T-helper 17 cell (primary cell): ENCODE measurements at places on chromosomes 11 and 22. TPM values are rescaled to one million over a fixed set of nuclear protein-coding genes. Genes with fewer than 3 reads are reported as not detected.

NPTXR gene
- 2.6 TPM for total RNA-seq

- no peak overlapping the region for H3K4me3 ChIP-seq
- H3K36me3 ChIP-seq = no peaks in the 10 kb centered on the region
- no peak overlapping the region for H3K27ac ChIP-seq
- H3K4me1 ChIP-seq = peaks cover 10% of the 10 kb centered on the region
- no peaks in the 10 kb centered on the region for H3K27me3 ChIP-seq
- no peak for DNase-seq
Measured at GRCh38 chr11:46611526-46612304, 5.3 kb downstream of the HARBI1 start.

NPAS4 gene
- total RNA-seq = not detected

ASCC2 gene
- 79.8 TPM for total RNA-seq

GRCh38 chr22:21940521-21940920 lies 12.1 kb downstream of the PPM1F start:
- H3K4me3 ChIP-seq = no peak overlapping the region
- H3K27me3 ChIP-seq = no peaks in the 10 kb centered on the region
- peak overlapping the region; percentile 88 for H3K27ac ChIP-seq
- peaks cover 41% of the 10 kb centered on the region for H3K4me1 ChIP-seq
- no peak for DNase-seq

BCO2 gene
- total RNA-seq = 2.7 TPM

DNA sequence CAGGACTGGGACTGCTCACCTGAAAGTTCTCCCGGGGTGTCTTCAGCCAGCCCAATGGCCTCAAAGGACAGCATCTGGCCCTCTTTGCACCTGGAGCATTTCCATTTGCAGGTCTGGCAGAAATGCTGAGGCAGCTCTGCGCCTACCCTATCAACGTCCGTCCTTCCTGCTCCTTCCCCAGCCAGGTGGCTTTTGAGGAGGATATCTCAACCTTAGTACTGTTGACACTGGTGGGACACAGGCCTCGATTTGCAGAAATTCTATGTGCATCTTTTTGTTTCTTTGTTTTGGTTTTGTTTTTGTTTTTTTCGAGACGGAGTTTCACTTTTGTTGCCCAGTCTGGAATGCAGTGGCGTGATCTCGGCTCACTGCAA lies 5.0 kb downstream of the MOGAT2 start:
- DNase-seq = no peak
- peaks cover 10% of the 10 kb centered on the region for H3K4me1 ChIP-seq
- H3K36me3 ChIP-seq = no peaks in the 10 kb centered on the region
- H3K27ac ChIP-seq = no peak overlapping the region

DNA sequence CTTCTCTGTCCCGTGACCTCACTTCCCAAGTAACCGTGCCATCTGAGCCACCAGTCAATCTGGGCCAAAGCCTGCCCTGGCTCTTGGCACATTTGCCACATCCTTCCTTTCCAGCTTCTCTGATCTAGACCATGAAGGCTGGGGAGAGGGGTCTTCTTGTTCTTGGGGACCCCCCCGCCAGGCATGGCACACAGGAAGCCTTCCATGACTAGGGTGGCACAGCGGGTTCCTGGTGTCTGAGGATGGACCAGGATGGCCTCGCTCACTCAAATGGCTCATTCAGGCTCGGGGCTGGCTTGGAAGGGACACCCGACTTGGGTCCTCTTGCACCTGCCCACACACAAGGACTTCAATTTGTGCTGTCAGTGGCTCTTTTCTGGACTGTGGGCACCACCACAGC lies 121.3 kb downstream of the BCR start:
- peak overlapping the region; percentile 14 for H3K27ac ChIP-seq
- no peak overlapping the region for H3K4me3 ChIP-seq
- peaks cover 9% of the 10 kb centered on the region for H3K36me3 ChIP-seq
- H3K4me1 ChIP-seq = no peaks in the 10 kb centered on the region
